LHCN-M2 (cell line): ENCODE measurements at places on chromosomes 12 and 14.

DNA sequence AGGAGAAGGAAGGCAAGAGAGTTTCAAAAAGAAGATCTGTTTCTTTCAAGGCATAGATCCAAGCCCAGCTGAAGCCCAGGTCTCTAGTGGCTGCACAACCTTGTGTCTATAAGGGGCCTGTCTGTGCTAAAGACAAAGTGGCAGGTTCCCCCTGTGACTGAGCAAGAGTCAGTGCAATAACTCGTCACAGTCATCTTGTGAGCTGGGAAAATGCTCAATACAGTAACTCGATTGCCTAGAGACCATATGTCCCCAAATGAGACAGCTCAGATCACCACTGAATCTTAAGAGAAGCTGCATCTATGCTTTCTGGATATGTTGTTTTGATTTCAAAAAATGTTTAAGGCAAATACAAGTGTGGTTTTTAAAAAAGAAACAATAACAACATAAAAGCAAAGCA, 24.2 kb downstream of the ST8SIA1 start:
- DNase-seq = no peak

GRCh38 chr14:76098047-76098446, 53.7 kb upstream of the GPATCH2L start:
- DNase-seq = no peak

DNA sequence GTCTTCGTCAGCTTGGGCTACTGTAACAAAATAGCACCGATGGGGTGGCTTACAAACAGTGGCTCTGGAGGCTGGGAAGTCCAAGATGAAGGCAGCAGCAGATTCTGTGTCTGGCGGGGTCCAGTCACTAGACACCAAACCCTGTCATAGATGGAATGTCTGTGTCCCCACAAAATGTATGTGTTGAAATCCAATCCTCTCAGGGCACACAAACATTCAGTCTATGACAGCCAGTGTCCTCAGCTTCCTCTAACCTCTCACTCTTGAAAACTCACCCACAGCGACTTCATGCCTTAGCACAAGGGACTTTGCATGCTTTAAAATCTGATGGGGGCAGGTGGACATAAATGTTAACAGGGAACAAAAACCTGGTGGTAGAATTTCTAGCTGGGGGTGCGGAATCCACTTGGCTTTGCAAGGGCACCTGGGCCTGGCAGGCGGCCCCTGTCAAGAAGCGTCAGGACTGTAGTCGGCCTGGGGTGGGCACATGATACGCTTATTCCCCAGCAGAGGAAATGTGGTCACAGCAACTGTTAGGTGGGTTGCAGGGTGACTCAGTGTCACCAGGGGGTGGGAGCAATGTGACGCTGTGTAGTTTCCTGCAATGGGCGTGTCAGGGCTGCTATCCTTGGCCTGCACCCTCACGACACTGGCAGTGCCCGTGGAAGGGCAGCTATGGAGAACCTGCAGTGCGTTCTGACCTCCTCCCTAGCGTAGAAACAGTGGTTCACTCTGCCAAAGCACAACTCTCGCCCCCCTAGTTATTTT, 17.7 kb downstream of the RIN3 start:
- DNase-seq = no peak

DNA sequence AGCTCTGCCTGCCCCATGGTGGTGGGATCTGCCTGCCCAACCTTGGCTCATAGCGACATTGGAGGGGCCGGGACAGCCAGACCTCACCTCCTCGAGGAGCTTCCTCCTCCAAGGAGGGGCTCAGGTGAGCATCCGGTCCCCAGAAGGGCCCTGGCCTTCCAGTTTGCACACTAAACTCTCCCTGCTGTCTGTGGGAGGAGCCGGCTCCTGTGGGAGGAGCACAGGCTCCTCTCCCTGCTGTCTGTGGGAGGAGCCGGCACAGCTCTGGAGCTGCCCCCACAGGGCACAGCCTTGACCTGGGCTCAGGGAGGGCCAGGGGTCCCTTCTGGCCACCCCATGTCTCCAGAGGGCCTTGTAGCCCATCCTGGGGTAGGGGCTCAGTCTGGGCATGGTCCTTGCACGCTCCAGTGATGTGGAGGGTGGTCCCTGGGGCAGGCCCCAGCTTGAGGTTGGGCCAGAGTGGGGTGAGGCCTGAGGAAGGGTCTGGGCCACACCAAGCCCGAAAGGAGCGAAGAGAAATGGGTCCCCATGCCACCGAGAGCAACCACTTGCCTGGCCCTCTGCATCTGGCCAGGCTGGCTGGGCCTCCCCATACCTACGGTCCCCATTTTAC, 147.5 kb upstream of the C14orf180 start:
- DNase-seq = no peak

GRCh38 chr12:15230751-15231150, 9.5 kb upstream of the RERG start:
- peak; percentile 79 for DNase-seq

DNA sequence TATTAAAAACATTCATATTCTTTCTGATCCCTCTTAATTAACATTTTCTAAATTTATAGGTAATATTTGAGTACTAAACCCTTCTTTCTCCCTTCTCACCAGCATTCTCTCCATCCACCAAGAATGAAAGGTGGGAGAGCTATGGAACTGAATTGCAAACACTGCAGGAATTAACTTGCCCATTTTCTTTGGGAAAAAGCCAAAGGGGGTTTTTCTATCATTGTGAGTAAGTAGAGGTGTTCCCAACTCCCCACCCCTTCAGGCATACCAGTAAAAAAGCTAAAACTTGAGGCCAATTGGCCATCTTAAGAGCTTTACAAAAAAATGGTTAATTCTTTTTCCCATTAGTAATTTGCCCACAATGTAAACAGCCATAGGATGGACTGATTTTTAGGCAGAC, 23.7 kb downstream of the PCNX1 start:
- DNase-seq = no peak

GRCh38 chr12:13156277-13156676, 40.2 kb upstream of the EMP1 start:
- no peak for DNase-seq

- DNase-seq = no peak
Observed at GRCh38 chr14:54739514-54739913, 163.1 kb downstream of the GCH1 start.

- no peak for DNase-seq
Observed at GRCh38 chr14:91396013-91396660, 21.5 kb downstream of the CCDC88C start.

GRCh38 chr12:15265875-15266274, 44.7 kb upstream of the RERG start:
- no peak for DNase-seq

- DNase-seq = no peak
Observed at GRCh38 chr12:101850199-101850598, 19.4 kb upstream of the GNPTAB start.

DNA sequence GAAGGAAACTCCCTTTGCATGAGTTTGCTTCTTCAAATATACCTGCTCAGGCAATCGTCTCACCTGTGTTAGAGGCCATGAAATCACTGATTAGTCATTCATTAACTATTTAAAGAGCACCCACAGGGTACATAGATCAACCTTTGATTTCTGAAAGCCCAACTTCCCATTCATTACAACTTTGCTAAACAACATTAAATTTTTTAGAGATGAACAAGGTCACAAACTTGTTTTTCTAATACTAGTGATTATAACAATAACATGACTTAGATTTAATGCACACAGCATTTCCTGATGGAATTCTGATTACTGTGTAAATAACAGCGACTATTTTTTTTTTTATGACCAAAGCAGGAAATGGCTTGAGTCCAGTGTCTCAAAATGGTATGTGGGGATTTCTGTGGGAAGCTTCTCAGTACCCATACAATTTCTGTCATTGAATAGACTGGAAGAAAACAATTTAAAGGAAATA, 5.4 kb upstream of the ERO1A start:
- no peak for DNase-seq

DNA sequence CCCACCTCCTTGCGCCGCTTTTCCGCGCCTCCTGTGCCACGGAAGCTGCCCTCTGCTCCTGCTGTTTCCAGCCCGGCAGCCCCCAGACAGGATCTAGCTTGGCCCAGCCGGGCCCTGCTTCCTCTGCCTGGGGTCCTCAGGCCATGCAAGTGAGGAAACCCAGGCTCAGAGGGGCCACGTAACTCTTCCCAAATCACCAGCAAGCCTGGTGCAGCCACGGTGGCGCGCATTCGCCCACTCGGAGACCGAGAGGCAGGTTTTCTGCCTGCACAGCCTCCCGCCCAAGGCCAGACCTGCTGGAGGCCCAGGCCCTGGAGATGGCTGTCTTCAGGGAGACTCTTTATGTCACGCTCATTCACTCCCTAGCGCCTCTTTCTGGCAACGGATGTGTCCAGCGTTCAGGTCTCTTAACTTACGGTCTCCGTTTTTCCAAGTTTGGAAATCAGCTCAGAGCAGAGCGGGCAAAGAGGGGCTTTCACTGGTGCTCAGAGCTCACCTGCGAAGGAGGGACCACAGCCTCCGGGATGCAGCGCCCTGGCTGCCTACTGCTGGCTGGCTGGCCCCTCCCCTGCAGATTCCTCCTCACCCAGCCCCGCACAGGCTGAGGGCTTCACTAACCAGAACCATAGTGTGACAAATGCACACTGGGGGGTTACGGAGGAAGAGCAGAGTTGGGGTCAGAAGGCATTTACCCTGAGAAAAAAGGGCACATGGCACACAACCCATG, 20.6 kb upstream of the CEP170B start:
- DNase-seq = no peak

DNA sequence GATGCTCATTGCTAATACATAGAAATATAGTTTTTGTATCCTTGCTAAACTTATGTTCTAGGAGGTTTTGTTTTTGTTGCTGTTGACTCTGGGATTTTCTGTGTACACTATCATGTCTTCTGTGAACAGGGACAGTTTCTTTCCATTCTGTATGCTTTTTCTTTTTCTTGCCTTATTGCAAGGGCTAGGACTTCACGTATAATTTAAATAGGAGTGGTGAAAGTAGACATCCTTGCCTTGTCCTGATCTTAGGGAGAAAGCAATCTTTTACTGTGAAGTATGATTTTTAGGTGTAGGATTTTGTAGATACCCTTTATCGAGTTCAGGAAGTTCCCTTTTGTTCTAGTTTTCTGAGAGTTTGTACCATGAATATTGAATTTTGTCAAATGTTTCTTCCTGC, 1.5 kb upstream of the EIF2B2 start:
- DNase-seq = no peak

DNA sequence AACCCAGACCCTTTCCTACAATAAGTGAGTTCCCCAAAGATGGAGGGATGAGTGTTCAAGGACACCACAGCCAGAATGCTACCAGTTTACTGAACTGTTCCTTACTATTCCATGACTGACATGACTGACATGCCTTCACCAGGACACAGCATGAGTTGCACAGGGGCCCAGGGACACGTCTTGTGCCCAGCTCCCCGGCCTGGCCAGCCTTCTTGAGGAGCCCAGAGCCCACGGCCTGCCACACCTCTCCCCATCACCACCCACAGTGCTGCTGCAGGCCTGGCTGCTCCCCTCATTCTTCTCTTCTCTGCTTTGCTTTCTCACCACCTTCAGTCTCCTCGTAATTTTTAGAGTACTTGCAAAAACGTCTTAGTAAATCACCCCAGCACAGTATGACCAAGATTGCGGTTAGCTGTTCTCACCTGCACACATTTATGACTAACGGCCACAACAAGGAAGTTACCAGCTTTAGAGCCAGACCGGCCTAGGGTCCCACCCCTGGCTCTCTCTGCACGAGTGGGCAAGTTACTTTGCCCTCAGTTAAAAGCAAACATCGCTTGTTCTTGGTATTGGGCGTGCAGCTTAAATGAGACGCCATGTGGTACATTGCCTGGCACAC, 18.5 kb downstream of the PPP2R5E start:
- no peak for DNase-seq

- DNase-seq = peak; percentile 89
Observed at GRCh38 chr14:31229638-31230572, 22.3 kb upstream of the HECTD1 start.

DNA sequence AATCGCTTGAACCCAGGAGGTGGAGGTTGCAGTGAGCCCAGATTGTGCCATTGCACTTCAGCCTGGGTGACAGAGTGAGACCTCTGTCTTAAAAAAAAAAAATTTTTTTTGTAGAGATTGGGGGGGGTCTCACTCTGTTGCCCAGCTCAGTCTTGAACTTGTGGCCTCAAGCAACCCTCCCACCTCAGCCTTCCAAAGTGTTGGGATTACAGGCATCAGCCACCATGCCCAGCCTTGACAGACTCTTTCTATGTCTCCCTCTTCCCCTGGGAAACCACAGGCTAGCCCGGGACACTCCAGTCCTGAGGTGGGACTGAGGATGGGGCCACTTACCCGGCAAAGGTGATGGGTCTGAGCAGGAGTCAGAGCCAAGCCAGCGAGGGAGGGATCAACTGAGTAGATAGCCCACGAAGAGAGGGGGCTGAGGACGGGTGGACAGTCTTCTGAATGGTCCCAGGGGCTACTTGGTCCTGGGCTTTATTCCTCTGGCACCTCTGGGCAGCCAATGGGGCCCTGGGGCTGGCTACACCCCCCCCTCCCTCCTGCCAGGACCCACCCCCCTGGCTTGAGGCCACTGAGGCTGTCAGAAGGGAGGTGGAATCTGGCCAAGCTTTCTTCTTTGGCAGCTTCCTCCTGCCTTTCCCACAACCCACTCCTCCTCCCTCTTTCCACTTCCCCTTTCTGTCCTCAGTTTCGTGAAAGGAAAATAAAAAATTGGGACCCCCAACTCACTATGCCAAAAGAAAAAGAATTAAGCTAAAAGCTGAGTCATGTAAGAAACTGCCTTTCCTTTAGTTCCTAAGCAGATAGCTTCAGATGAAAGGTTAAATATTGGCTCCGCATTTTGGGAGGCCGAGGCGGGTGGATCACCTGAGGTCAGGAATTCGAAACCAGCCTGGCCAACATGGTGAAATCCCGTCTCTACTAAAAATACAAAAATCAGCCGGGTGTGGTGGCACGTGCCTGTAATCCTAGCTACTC, at the start of gene SDS:
Gene SDS (minus strand): TSS at position 453 of the 981 bp plus-strand sequence. CDS start 4,179 bp downstream, outside the sequence.
- DNase-seq = no peak

GRCh38 chr12:80763874-80764273, 47.2 kb downstream of the MYF5 start:
- peak; percentile 63 for DNase-seq

- DNase-seq = peak; percentile 14
Observed at GRCh38 chr14:74176400-74176793, 62.9 kb upstream of the VSX2 start.

- DNase-seq = no peak
Observed at GRCh38 chr12:105944628-105945027, 194.1 kb downstream of the NUAK1 start.

DNA sequence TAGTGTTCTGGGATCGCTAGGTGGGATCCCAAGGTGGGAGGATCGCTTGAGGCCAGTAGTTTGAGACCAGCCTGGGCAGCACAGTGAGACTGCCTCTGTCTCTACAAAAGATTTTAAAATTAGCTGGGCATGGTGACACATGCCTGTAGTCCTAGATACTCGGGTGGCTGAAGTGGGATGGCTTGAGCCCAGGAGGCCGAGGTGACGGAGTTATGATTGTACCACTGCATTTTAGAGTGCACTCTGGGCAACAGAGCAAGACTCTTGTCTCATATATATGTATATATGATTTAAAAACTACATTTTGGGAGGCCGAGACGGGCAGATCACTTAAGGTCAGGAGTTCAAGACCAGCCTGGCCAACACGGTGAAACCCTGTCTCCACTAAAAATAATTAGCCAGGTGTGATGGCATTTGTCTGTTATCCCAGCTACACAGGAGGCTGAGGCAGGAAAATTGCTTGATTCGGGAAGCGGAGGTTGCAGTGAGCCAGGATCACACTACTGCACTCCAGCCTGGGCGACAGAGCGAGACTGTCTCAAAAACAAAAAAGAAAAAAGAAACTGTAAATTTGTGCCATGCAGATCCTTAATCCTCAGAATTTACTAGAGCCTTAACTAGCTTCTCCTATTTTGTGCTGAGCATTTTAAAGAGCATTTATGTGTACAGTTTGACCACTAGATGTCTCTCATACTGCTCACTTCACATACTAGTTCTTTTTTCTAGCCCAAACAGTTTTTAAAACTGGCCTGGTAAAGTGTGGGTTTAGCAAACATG, 114.8 kb downstream of the MON2 start:
- DNase-seq = peak; percentile 56
